NCI-H1105 (cell line): ENCODE measurements at places on chromosomes 11 and 22.

- no peak for DNase-seq
Observed at GRCh38 chr11:112786886-112787530, 174.2 kb upstream of the NCAM1 start.

DNA sequence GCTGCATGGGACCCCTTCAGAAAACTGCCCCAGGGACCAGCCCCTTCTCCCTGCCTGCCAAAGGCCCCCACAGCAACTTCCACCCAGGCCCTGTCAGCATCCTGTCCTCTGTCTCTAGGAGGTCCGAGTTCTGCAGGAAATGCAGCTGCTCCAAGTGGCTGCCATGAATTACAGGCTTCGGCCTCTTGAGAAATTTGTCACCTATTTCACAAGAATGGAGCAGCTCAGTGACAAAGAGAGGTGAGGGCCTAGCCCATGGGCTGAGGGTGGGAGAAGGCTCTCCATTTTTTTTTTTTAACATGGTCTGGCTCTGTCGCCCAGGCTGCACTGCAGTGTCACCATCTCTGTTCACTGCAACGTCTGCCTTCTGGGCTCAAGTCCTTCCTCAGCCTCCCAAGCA, 7.3 kb downstream of the RGL4 start:
- no peak for DNase-seq

DNA sequence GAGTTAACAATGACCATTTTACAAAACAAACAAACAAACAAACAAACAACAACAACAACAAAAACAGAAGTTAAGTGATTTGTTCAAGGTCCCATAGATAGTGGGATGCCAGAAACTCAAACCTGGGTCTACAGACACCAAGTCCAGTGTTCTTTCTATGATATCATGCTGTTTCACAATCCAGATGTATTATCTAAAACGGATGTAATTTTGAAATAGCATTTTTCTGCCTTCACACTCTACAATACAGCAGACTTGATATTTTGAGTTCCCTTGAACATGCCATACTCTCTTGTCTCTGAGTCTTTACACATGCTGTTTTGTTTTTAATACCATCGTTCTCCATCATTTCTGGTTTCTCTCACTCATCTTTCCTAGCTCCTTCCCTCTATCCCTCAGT, 104.5 kb downstream of the RELT start:
- DNase-seq: no peak

DNA sequence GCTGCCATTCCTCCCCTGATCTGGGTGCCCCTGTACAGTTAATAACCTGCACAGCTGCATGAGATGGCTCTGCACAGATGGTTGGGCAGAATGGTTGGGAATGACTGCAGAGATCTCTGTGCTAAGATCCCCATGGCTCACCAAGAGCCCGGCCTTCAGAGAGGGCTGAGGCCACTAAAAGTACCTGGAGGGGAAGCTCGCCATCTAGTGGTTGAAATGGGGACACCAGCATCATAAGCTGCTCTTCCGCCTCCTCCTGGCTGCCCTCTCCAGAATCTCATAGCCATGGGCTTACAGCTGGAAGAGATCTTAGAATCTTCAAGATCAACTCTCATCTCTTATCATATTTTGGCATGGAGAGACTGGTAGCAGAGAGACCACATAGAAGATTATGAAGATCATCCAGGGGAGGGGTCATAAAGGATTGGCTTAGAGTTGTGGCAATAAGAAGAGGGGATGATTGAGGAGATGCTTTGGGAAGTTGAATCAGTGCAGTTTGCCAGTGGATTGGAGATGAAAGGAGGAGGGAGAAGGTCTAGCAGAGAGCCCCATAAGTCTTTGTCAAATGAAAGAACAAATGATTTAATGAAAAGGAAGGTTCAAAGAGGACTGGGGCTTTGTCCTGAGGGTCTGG, 22.0 kb upstream of the TLCD5 start:
- DNase-seq: peak; percentile 86

GRCh38 chr11:70818351-70818750, 420.0 kb downstream of the CTTN start:
- no peak for DNase-seq

GRCh38 chr11:27348340-27348873, 14.6 kb downstream of the CCDC34 start:
- no peak for DNase-seq

DNA sequence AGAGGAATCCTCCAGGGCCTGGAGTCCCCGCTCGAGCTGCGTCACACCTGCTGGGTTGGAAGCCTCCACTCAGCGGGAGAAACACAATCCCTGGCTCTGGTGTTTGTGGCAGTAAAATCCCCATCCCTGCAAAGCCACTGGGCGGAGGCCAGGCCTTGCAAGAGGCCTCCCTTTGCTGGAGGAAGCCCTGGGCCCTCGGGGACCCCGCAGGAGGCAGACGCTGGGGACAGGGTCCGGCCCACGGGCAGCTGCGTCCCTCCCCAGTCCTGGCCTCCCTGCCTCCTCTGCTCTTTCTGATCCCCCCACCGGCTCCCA, 194.7 kb downstream of the BRD1 start:
- DNase-seq: no peak

DNA sequence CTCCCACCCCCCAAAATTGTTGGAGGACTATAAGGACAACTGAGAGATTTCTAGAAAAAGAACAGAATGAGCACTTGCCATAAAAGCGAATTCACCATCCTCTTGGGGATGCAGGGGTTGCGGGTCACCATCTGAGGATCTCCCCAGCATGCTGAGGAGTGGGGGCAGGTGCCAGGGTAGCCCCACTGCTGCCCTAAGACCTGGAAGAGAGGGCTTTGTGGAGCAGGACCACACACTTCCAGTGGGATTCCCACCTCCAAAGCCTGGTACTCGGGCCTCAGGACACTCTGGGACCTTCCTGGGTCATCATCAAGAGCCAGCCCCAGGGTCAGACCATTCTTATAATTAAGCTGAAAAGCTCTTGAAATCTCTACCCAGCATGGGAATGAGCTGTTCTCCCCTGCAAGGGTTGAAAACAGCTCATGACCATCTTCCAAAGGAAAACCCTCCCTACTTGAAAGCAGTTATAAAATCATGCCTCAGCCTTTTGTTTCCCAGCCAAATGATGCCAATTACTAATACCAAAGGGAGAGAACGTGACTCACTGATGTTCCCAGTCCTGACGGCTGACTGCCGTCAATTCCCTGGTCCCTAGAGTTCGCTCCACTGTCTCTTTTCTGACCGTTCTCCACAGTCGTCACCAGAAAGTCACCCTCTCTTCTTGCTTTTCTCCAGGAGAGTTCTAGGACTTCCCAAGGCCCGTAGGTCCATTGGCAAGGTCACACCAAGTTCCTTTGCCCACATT, 76.8 kb upstream of the CREB3L1 start:
- DNase-seq: no peak

- no peak for DNase-seq
Observed at GRCh38 chr11:32316858-32317642, 118.3 kb downstream of the WT1 start.

DNA sequence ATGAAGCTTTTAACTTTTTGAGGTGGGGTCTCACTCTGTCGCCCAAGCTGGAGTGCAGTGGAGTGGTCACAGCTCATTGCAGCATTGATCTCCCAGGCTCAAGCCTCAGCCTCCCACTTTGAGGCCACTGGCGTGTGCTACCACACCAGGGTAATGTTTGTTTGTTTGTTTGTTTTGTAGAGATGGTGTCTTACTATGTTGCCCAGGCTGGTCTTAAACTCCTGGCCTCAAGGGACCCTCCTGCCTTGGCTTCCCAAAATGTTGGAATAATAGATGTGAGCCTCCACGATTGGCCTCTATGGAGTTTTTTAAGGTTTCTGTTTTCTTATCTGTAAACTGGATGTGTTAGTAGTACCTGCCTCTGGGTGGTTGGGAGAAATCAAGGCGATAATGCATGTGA, 41.4 kb downstream of the MED15 start:
- DNase-seq: no peak

GRCh38 chr22:36486619-36487384, 5.4 kb upstream of the TXN2 start:
- DNase-seq: no peak

DNA sequence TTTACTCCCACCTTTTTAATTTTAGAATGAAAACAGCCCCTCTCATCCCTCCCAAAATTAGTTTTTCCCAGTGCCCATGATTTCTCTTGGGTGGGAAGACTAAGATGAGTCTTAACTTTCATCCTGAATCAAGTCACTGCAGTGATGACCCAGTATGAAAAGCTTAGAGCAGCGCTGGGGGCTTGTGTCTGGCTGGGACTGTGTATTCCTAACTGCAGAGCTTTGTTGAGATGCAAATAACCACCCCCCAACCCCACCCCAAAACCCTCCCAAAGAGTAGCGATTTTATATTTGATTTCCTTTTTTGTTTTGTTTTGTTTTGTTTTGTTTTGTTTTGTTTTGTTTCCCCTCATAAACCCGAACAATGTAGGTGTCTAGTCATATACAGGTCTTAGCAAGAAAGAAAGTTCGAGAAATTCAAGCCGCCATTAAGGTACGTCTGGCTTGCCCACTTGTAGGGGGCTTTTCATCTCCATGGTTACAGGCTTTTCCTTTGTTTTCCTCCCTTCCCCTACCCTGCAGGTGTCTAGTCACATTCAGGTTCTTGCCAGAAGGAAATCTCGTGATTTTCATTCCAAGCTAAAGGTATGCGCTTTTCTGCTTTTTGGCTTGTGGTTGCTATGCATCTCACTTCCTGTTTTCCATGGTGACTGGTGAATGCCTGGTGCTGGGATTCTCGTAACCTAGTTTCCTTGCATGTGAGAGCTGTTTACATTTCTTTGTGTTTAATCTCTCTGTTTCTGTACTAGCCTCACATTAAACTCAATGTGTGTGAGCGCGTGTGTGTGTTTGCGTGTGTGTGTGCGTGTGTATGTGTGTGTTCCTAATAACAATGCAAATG, 144.6 kb upstream of the RASSF10 start:
- DNase-seq: peak; percentile 49

DNA sequence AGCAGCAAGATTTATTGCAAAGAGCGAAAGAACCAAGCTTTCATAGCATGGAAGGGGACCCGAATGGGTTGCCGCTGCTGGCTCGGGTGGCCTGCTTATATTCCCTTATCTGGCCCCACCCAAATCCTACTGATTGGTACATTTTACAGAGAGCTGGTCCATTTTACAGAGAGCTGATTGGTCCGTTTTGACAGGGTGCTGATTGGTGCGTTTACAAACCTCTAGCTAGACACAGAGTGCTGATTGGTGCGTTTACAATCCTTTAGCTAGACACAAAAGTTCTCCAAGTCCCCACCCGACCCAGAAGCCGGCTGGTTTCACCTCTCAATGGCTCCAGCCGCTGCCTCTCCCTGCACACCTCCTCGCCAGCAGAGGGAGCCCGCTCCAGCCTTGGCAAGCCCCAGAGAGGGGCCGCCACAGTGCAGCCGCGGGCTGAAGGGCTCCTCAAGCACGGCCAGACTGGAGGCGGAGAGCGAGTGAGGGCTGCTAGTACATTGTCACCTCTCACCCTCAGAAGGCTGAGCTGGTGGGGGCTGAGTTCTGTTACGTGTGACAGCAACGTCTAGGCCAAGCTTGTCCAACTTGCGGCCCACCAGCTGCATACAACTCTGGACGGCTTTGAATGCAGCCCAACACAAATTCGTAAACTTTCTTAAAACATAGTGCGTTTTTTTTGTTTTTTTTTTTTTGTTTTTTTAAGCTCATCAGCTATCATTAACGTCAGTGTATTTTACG, 8.7 kb downstream of the PTH start:
- no peak for DNase-seq

GRCh38 chr11:9269492-9270013, 4.4 kb upstream of the DENND5A start:
- no peak for DNase-seq

GRCh38 chr11:133892584-133893380, 47.5 kb upstream of the SPATA19 start:
- no peak for DNase-seq

- no peak for DNase-seq
Observed at GRCh38 chr22:24417200-24417599, 10.2 kb upstream of the ADORA2A start.

- no peak for DNase-seq
Observed at GRCh38 chr11:108963118-108963517, 298.2 kb downstream of the DDX10 start.

DNA sequence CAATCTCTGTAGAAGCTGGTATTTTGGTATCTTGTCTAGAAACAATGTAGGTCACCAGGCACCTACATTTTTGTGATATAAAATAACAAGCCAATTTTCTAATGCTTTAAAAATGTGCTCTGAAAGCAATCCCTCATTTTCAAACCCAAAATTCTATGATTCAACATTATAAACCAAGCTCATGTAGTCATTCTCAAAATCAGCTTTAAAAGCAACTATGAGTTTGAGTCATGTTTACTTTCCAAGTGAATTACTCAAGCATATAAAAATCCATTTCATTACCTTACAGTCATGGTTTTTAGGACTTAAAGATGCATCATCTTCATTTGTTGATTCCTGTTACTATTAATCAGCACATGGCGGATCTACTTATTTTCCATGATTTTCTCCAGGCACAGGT, 216.4 kb downstream of the GRM5 start:
- no peak for DNase-seq

DNA sequence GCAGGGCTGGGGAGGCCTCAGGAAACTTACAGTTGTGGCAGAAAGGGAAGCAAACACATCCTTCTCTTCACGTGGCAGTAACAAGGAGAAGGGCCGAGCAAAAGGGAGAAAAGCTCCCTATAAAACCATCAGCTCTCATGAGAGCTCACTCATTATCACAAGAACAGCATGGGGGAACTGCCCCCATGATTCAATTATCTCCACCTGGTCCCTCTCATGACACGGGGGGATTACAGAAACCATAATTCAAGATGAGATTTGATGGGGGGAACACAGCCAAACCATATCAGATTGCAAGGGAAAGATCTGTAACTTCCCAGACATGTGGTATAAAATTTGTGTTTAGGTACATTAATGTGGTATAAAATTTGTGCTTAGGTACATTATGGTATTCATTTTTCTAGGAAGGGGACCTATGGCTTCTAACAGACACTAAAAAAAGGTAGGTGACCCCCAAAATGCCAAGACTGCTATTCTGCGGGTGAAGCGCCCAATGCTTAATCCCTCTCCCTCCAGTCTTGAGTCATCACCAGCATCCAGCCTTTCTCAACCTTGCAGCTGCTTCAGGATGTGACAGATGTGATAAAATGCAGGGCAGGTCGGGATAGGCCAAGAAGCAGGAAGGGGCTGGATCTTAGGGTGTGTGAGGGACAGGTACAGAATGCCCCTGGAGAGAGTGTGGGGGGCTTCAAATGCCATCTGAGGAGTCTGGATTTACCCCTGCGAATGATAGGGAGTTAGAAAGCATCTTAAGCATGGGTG, 57.7 kb upstream of the AMPD3 start:
- DNase-seq: no peak

GRCh38 chr11:82315093-82315492, 418.6 kb downstream of the FAM181B start:
- peak; percentile 14 for DNase-seq

- DNase-seq: no peak
Observed at GRCh38 chr22:24875862-24876506, 70.0 kb downstream of the SGSM1 start.

DNA sequence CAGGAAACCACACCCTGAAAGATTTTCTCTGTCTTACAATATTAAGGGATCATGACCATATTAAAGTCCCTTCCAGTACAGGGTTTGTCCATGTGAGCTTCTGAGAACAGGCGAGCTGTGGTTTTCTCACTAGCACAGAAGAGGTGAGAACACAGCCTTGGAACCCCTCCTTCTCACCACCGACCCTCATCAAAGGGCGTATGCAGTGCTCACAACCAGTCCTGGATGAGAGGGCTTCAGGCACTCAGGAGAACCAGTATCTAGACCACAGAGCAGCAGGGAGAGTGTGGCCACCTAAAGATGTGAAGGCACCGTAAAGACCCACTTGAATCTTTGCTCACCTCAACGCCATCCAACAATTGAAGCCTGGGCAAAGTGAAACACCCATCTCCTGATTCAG, 397.0 kb downstream of the ETS1 start:
- DNase-seq: no peak
